ENCODE measurements at places on chromosomes 3 and 15.

GRCh38 chr15:77418966-77419835 lies 703 bp downstream of the PEAK1 start:
- peak; percentile 25 for DNase-seq

GRCh38 chr3:196024968-196025367 lies 56.9 kb downstream of the TFRC start:
- DNase-seq, result no peak

DNA sequence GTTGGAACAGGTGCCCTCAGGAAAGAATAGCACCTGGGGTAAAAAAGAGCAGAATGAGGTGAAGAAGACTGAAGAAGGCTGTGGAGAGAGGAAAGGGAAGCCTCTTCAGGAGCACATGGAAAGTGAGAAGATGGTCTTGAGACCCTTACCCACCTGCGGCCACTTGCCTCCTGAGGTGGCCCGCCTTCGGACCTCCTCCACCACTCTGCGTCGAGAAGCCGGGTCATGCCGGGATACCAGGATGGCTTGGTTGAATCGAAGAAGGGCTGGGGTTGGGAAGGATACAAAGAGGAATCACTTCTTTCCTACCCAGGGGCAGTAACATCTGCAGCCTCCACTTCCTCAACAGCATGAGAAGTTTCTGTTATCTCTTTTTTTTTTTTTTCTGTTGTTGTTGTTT lies 3.0 kb downstream of the LPCAT4 start:
- DNase-seq, result no peak

- DNase-seq, result no peak
Measured at GRCh38 chr3:136152176-136152843, 43.8 kb downstream of the MSL2 start.

DNA sequence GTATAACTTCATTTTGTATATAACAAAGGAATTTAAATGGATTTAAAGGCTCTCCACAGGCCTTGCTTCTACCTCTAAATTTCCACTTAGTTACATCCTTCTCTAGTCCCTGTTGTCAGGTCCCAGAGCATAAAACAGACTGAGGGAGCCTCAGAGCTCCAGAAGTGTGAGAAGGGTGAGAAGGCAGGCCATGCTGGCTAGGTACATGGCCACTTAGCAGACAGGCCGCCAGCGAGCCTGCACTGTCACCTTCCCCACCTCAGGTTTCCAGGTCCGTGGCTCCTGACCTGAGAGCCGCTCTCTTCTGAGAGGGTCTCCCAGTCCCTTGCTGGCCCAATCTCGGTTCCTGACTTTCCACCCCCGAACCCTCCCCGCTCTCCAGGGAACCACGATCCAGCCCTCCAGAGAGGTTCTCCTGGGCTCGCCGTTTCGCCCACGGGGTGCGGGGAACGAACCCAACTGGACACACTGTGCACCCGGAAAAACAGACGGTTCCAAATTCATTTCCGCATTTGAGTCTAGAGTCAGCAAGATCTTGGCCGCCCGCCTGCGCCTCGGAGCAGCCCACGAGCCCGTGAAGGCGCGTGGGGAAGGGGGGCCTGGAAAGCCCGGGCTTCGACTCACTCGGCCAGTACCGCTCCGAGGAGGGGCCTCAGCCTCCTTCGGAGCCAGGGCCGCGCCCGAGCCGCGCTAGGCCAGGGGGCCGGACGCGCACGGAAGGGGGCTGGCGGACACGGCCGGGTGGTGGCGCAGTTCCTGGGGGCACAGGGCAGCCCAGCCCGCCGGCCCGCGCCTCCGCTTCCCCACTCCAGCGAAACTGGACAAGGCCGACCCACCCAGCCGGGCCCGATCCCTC lies 16.7 kb upstream of the SOX2 start:
- no peak for DNase-seq
